ENCODE measurements at places on chromosomes 7 and 10.

GRCh38 chr10:62580396-62580795 is 206.2 kb downstream of the ZNF365 start:
- no peak for DNase-seq

- no peak for DNase-seq
Measured at GRCh38 chr10:6769704-6770417, 189.8 kb upstream of the PRKCQ start.

DNA sequence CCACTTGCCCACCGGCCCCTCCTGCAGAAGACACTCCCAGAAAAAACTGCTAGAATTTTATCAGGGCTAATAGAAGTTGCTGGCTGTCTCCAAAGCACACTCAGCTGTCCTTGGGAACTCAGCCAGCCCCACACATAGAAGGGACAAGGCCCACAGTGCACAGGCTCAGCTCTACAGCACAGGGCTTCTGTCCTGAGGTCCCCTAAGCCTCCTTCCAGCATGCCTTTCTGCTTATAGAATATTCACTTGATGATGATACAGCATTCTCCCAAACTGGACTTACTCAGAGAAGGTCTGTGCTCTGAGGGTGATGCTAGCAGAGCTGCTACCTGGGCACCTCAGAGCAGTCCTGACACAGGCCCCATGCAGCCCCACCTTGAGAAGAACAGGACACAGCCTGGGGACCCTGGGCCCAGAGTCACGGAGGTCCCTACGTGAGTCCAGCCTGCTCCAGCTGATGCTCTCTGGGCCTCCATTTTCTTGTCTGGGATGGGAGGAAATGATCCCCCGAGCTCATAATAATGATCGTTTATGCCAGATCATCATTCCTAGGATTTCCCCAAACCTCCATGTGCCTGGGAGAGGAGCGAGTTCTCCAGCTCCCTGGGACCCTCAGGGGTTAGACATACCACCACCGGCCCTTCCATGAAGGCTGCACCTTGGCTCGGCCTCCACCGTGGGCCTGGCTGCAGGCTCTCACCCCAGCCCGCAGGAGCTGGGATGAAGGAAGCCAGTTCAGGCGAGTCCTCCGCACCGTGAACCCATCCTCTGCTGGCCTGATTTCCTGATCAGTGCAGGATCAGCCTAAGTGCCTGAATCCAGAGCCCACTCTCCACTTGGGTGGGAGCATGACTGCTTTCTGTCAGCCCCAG is 145.6 kb downstream of the ZNF248 start:
- DNase-seq = no peak

GRCh38 chr10:101749047-101750016 is 26.6 kb downstream of the FGF8 start:
- DNase-seq = no peak

- no peak for DNase-seq
Measured at GRCh38 chr7:144622745-144623144, 213.1 kb downstream of the TPK1 start.

DNA sequence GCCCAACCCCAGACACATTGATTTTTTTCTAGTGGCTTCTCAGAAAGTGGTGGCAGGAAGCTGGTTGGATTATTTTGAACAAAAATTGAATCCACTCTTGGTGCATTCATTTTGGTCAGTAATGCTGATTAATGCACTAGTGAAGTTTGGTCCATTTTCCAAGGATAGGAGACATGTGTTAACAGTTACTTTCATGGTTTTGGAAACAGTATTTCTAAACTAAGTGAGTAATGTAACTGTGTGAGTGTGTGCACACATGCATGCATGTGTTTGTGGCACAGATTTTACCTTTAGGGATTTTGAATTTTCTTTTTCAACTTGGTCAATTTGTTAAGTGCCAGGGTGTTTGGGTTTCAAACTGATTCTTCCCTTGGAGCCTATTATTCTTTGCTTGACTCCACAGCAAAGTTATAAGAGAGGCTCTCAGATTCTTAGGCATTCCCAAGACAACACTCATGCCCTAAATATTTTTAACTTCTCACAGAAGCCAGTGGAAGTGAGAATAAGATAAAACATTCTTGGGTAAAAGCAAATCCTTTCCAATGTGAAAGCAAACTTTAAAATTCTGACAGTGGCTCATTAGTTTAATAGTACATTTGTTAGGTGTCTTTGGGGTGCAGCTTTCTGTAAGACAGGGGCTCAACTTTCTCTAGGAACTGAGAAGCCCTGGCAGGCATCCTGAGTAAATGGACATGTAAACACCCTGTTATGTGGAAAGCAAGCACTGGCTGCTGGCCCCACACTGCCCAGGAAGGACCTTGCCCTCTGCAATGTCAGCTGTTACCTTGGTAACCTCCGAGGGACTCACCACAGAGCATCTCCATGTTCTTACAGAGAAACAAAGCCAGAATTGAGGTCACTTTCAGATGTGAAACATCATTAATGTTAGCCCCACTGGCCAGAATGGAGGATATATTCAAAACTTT is 68.4 kb downstream of the ASAH2B start:
- DNase-seq = no peak

- DNase-seq = no peak
Measured at GRCh38 chr10:116769368-116769767, 27.0 kb upstream of the HSPA12A start.

DNA sequence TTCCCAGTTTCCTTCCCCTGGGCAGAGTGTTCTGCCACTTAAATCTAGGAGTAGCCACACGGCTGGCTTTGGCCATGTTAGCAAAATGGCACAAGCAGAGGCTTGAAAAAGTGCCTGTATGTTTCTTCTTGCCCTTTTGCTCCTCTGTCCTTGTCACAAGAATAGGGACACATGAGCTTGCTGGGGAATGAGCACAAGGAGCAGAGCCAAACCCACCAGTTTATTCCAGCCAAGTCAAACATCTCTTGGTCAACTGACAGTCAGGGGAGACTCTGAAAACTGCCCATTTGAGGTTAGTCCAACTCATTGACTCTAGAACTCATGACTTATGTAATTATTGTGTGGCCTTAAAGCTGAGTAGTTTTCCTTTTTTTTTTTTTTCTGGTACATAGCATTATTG is 739.7 kb upstream of the FZD8 start:
- no peak for DNase-seq
